ENCODE measurements at places on chromosomes 4 and X.

DNA sequence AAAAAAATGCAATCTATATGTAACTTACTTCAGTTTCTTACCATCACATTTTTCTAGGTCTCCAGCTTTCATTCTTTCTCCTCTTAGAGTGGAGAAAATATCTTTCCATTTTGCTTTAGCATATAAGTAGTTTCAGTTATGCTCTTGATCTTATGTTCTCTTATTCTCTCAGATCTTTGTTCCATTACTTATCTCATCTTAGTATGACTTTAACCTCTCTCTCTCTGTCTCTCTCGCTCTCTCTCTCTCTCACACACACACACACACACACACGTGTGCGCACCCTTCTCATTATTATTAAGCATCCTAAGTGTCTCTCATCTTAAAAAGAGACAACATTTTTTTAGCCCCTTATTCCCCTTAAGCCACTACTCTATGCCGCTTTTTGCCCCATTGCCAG, 92.8 kb downstream of the FAAH2 start:
- no peak for DNase-seq

DNA sequence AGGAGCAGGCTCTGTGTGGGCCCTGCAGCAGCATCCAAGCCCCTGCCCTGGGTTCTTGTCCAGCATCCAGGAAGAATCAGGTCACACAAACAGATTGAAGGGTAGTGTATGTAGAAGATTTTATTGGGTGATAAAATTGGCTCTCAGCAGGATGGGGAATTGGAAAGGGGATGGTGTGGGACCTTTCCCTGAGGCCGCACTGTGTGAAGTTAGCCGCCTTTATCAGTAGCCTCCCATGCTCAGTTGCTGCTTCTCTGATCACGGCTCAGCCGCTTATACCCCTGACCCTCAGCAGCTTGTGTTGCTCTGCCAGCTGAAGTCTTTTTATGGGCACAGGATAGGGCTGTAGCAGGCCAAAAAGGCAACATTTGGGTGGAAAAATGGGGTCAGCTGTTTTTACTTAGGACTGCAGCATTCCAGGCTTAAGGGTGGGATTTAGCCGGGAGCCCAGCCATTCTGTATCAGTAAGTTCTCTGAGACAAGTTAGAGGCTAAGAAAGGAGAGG, 35.2 kb upstream of the CCNG2 start:
- no peak for DNase-seq

GRCh38 chrX:135923353-135923752, 29.8 kb downstream of the SAGE1 start:
- DNase-seq, result no peak

DNA sequence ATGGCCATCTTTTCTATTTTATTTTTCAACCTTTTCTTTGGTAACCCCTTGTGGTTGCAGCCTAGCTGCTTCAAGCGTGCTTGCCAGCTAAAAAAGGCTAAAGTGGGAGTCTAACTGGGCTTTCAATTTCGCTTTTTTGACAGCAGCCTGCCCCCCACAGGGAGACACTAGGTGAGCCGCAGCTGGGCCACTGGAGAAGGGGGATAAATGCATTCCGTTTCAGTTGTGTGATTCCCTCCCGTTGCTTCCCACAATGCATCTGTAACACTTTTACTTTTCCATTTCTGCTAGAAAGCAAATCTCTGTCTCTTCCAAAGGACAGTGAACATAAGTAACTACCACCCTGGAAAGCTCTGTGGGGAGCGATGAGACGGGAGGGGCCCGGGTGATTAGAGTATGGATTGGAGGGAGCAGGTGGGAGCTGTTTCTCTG, 86.3 kb upstream of the RAPGEF2 start:
- DNase-seq, result no peak

DNA sequence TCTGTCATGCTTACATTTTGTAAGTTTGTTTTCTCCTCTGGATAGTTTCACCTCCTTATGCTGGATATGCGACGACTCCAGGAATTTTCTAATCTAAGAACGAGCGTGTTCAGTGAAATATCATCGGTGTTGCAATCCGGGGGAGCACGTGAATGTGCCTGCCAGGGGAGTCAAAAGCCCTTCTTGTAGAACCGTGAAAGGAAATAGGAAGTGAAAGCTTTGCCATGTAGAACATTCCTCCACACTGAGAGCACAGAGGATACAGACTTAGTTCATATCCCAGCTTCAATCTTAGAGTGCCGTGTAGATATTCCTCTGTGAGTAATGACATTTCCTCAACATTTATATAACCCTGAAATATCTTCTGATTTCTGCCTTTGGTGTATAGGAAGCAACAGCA, 121.2 kb downstream of the VEGFC start:
- DNase-seq, result no peak

- no peak for DNase-seq
Measured at GRCh38 chr4:78766650-78767049, 9.5 kb upstream of the BMP2K start.

DNA sequence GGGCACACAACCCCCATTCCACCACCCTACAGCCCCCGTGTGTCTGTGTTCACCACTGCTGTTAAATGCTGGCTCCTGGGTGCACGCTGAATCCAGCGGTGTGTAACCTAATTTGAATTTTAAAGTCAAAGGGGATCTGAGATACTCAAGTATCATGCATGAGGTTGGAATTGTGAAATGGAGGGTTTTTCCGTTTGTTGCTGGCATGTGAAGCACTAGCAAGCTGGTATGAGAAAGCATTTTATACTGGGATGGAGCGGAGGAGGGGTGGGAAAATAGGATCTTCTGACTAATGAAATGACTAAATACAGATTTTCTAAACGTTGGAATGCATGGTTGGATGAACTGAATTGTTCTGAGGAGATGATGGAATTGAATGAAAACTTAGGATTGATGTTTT, 36.9 kb upstream of the FAT1 start:
- no peak for DNase-seq

GRCh38 chr4:140342620-140343019, 30.8 kb upstream of the SCOC start:
- no peak for DNase-seq

DNA sequence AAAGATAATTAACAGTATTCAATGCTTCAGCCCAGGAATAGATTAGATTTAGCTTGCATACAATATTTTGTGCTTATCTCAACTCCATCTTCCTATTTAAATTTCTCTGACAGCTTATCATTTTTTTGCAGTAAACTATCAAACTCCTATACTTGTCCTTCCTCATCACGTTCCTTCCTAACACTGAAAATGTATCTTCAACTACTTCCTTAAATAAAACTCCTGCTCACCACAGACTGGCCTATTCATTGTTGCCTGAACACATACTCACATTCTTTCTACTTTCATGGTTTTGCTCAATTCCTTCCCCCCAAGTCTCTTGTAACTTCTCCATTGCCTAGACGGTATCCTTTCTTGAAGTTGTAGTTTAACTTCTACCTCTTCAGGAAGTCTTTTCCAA, 28.5 kb upstream of the PTPN13 start:
- no peak for DNase-seq

DNA sequence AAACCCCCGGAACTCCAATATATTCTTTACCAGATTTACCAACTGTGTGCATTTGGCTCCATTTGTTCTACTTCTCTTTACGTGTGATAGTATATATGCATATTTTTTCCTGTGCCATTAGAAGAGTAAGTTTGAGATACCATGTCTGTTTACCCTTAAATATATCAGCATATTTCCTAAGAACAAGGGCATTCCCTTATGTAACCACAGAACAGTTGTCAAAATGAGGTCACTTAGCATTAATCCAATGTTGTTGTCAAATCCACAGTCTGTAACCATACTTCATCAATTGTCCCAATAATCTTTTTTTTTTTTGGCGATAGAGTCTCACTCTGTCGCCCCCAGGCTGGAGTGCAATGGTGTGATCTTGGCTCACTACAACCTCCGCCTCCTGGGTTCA, 55.2 kb downstream of the TBC1D14 start:
- no peak for DNase-seq

- no peak for DNase-seq
Measured at GRCh38 chrX:3388457-3388856, 42.0 kb upstream of the MXRA5 start.

GRCh38 chr4:2789793-2790582, 2.9 kb upstream of the SH3BP2 start:
- DNase-seq, result no peak

GRCh38 chr4:185395238-185395955, at the start of gene LRP2BP:
Gene LRP2BP (minus strand): TSS chr4:185395924. CDS start chr4:185378186, 17,738 bp downstream.
- DNase-seq, result no peak

GRCh38 chrX:109709129-109709631, 23.9 kb downstream of the ACSL4 start:
- DNase-seq, result no peak

DNA sequence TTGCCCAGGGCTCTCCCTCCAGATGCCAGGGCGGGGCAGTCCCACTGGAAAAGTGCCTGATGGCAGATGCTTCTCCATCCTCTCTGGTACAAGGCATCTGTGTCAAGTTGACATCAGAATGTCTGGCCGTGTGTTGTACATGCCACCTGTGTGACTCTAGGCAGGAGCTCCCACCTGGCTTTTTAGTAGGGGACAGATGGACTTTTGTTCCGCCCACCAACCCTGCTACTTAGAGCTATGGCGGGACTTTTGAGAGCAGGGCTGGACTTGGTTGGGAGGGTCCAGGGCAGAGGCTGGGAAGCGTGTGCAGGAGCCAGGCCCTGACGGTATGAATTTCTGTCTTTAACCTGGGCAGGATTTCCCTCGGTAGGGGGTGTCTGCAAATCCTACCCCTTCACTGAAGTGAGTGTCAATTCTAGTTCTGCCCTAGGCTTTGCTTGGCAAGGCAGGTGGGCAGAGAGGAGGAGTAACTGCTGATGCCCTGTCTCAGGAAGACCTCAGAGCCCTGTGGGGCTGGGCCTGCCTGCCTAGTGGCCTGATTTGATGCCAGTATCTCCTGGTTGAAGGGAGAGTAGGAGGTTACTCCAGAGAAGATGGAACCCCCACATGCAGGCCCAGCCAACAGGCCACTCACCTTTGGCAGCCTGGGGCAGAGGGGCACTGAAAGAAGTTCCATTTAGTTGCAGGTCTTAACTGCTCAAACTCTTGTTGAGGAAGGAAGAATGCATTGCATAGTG, 99.1 kb downstream of the PJA1 start:
- DNase-seq, result no peak

GRCh38 chr4:173766171-173766600, 236.2 kb upstream of the HAND2 start:
- no peak for DNase-seq

GRCh38 chrX:136963973-136964372, 69.8 kb downstream of the GPR101 start:
- DNase-seq, result no peak

DNA sequence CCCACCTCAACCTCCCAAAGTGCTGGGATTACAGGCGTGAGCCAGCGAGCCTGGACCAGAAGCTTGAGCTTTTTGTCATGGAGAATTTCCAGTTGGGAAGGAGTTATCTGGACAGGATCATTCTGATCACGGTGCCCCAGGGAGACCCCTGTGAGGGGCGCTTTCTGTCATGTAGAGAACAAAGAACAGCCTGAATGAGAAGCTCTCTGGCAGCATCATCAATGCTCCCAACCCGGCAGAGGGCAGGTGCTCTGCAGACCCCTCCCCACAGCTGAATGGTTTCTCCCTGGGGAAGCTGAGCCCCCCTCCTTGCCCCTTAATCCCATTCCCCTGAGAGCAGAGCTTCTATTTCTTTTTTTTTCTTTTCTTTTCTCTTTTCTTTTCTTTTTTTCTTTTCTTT, 7.3 kb upstream of the CSF2RA start:
- no peak for DNase-seq

- DNase-seq, result no peak
Measured at GRCh38 chrX:45322382-45322781, 121.7 kb upstream of the DIPK2B start.

DNA sequence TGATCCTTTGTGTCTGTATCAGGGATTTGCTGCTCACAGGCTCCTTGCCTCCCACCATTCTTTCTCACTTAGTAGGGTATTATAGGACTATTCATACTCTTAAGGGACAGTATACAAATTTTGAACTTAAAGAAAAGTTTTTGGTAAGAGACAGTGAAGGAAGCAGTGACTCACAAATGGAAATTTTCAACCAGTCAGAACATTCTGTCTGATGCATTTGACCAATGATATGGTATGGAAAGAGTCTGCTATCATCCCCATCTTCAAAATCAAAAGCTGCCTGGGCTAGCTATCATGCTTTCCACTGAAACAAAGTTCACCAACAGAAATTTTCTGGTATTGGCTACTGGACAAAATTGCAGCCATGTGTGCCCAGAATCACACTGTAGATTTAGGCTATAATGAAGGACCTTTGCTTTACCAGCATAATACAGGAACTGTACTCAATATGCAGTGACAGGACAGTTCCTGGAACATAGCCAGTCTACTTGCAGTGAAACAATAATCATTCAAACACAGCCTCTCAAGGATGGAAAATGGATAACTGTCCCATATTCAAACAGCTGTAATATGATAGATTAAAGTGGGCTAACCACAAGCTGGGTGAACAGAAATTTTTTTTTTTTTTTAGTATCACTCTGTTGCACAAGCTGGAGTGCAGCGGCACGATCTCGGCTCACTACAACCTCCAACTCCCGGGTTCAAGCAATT, 109.0 kb upstream of the ACSL4 start:
- no peak for DNase-seq

DNA sequence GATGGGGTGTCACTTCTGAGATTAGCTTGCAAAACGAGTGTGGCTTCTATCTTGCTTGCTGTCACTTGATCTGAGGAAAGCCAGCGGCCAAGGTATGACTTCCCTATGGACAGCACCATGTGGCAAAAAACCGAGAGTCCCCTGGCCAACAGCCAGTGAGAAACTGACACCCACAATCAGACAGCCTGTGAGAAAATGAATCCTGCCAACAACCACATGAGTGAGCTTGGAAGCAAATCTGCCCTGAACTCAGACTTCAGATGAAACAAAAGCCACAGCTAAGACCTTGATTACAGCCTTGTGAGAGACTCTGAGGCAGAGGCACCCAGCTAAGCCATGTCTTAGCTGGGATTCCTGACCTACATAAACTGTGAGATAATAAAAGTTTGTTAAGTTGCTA, 45.5 kb downstream of the PPP1R2C start:
- no peak for DNase-seq

DNA sequence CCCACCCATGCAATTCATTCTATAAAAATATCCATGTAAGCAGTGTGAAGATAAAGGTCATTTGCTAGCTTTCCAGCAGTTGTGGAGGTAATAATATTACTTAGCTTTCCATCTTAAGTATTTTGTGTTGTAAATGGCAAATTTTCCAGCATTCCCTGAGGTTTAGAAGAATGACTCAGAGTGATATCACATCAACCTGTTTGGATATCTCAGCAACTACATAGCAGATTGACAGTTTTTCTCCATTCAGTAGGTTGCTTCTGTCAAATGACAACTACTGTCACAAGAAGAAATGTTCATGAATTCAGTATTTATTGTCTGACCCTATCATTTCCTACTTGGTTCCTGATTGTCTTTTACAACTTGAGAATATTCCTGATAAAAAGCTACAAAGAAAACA, 434.9 kb upstream of the GALNTL6 start:
- DNase-seq, result no peak

- no peak for DNase-seq
Measured at GRCh38 chr4:78426972-78427371, 124.6 kb upstream of the ANXA3 start.

Measured in activated CD8-positive, alpha-beta memory T cell treated with anti-CD3 and anti-CD28 coated beads for 1 hour (primary cell).